Foreskin keratinocyte (primary cell): ENCODE measurements at places on chromosomes 16 and 17.
A peak's percentile ranks its signal among the peaks of the same experiment; 100 is the strongest.

- DNase-seq = no peak
These were observed 653.8 kb downstream of the CDH8 start for GRCh38 chr16:61382435-61382834.

DNA sequence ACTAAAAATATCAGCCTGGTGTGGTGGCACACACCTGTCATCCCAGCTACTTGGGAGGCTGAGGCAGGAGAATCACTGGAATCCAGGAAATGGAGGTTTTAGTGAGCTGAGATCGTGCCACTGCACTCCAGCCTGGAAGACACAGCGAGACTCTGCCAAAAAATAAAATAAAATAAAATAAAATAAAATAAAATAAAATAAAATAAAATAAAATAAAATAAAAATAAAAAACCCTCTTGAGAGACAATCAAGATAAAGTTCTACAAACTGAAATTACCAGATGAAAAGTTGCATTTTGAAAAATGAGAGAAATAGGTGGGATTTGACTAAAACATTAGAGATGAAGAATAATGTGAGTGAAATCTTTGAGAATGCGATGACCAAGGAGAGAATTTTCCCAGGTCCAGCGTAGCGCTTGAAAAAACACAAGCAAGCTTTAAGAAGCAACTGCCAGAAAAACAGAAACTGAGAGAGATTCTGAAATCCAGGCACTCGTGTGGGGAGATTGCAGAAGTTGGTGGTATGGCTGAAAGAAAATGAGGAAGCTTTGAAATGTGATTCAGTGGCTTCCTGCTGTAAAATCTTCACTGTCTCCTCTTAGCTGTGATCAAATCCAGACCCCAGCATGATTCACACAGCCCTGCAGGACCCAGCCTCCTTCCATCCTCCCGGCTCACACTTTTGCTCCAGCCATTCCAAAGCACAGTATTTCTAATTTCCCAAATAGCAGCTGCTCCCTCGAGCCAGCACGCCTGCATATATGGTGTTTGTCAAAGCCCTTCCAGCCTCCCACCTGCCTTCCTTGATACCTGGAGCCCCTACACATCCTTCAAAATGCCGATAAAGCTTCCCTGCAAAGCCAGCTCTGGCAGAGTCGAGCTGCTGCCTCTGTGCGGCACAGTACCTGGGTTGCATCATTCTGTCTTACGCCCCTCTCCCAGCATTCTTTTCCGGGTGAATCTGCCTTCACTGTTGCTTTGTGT lies 8.2 kb upstream of the CD300E start:
- no peak for DNase-seq

DNA sequence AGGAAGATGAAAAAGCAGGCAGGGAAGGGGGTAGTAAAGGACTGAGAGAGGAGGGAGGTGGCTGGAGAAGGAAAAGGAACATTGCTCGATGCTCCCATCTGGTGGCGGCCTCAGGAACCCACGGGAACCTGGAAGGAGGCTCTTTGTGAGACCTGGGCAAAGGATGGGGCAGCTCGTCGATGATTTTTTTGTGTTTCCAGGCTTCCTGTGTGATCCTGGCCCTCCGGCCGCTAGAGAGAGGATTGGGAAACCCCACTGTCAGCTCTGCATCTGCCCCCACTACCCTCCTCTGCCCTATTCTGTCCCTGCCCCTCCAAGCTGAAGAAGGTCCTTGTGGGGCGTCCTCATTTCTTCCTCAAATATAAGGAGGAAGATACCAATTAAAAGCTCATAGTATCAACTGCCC lies 6.6 kb downstream of the WFIKKN2 start:
- DNase-seq = no peak

DNA sequence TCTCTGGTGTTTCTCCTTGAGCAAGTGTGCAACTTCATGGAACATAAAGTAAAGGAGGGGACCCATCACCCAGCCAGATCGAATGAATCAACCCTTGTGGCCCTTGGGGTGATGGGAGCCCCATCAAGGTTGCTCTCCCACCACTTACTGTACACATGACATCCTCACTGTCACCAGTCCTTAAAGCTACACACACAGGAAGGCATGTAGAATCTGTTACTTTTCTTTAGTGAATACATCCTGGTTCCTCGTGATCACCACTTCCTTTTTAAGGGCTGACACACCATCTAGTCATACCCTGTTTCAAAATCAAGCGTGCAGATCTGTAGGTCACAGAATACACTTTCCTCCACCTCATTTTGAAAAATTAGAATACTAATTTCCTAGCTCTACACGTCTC lies 22.6 kb upstream of the MPHOSPH6 start:
- DNase-seq = peak; percentile 84

DNA sequence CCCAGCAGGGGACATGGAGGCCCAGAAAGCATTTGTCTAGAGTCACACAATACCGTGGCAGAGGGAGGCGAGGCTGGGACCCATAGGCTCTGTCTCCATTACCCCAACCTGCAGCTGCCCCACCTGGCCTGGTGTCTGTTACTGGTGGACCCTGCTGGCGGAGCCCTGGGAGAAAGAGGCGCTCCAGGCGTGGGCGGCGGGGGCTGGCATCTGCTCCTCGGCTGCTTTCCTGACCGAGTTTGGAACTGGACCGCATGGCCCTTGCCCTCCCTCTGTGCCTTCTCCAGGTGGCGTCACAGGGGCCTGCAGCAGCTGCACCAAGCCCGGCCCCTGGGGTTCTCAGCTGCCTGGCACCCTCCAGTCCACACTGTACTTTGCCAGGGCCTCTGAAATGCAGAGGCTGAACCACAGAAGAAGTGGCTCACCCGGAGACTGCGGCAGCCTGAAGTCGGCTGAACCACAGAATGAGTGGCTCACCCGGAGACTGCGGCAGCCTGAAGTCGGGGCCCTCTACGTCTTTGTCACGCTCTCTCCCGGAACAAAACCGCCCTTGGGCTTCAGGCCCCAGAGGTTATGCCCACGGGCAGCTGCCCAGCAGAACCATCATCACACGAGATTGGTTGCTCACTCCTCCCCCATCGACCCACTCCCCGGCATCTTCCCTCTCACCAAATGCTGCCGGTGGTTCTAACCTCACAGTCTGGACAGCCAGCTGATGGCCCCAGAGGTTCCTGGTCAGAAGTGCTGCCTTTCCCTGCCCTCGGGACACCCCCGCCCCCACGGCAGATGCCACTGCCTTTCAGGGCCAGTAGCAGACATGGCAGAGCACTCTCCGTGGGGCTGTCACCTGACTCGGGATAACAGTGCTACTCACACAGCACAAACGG lies 20.2 kb downstream of the CBFA2T3 start:
- DNase-seq = no peak

GRCh38 chr17:55413825-55414489 lies 7.7 kb downstream of the MMD start:
- DNase-seq = no peak

DNA sequence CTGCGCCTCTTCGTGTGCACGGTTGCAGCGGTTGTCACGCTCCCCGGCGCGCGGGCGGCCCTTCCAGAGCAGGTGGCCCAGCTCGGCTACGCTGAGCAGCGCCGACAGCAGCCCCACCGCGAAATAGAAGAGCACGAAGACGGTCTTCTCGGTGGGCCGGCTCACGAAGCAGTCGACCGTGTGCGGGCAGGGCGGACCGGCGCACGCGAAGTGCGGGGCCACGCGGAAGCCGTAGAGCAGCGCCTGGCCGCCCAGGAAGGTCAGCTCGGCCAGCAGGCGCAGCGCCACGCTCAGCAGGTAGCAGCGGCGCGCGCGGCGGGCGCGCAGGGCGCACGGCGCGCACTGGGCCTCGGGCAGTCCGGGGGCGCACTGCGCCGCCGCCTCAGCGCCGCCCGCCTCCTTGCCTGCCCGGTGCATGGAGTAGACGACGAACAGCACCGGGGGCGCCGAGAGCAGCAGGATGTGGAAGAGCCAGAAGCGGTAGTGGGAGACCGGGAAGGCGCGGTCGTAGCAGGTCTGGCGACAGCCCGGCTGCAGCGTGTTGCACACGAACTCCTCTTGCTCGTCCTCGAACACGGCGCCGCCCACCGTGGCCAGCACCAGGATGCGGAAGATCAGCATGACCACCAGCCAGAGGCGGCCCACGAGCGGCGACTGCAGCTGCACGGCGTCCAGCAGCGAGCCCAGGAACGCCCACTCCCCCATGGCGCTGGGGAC lies 1.3 kb downstream of the GJD3 start:
- no peak for DNase-seq

- DNase-seq = no peak
These were observed 216.3 kb downstream of the SPECC1 start for GRCh38 chr17:20225162-20226115.

- no peak for DNase-seq
These were observed at the start of gene ADAD2 for GRCh38 chr16:84190731-84191388. TSS of gene ADAD2 (plus strand) at chr16:84191157. CDS start at chr16:84191231, 74 bp downstream.

DNA sequence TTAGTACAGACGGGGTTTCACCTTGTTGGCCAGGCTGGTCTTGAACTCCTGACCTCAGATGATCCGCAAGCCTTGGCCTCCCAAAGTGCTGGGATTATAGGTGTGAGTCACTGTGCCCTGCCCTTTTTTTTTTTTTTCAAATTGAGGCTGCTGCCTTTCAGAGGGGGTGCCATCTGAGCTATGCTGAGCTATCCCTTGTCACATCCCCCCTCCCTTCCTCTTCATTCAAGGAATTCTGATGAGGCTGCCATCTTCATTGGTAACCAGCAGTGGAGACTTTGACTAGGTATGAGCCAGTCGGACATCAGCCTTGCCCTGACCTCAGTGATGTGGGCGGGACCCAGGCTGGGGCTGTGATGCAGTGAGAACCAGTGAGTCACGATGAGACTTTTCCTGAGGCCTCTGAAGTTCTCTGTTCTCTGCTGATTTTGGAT lies 24.4 kb upstream of the GPT2 start:
- peak; percentile 87 for DNase-seq

GRCh38 chr17:7435676-7436555 lies 681 bp downstream of the TMEM102 start:
- DNase-seq = no peak

- peak; percentile 43 for DNase-seq
These were observed 43.3 kb downstream of the BCAS3 start for GRCh38 chr17:60720763-60721531.

DNA sequence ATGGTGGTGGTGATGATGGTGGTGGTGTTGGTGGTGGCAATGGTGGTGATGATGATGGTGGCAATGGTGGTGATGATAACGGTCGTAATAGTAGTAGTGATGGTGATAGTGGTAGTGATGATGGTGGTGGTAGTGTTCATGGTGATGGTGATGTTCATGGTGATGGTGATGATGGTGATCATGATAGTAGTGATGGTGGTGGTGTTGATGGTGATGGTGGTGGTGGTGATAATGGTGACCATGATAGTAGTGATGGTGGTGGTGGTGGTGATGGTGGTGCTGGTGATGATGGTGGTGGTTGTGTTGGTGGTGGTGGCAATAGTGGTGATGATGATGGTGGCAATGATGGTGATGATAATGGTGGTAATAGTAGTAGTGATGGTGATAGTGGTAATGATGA lies 68.0 kb downstream of the SOX9 start:
- no peak for DNase-seq

DNA sequence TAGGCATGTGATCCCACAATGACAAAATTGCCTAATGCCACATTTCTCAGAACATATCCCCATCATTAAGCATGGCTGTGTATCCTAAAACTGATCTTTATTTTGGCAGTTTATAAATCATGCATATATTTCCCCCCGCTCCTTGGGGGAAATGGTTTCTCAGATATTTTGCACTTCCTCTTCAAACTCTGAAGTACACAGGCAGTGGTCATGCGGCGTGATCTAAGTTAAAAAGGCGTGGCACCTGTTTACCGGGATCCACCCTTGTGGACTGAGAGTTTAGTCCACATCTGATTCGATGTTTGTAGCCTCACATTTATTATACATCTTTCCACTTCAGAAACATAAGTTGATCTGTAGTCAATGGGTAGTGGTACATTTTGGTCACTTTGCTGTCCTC lies 51.4 kb downstream of the USP10 start:
- DNase-seq = no peak

GRCh38 chr17:12567077-12568053 lies 98.3 kb upstream of the MYOCD start:
- DNase-seq = no peak

GRCh38 chr17:49085565-49086315 lies 46.8 kb upstream of the B4GALNT2 start:
- DNase-seq = no peak

DNA sequence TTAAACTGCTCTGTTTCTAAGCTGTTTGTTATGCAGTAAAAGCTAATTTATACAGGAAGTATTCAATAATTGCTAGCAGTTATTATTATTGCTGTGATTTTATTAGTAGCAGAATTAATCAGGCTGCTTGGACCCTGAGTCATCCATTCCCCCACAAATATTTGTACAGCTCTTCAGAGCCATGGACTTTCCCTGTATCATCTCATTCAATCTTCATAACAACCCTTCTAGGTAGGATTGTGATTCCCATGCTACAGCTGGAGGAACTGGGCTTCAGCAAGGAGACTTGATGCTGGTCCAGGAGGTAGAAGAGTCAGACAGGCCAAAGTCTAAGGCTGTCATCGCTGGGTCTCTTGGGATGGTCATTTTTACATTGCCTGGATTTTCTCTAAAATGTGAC lies 208.3 kb downstream of the C16orf95 start:
- peak; percentile 11 for DNase-seq

- peak; percentile 41 for DNase-seq
These were observed 581 bp downstream of the PRKCA start for GRCh38 chr17:66302761-66303626.

DNA sequence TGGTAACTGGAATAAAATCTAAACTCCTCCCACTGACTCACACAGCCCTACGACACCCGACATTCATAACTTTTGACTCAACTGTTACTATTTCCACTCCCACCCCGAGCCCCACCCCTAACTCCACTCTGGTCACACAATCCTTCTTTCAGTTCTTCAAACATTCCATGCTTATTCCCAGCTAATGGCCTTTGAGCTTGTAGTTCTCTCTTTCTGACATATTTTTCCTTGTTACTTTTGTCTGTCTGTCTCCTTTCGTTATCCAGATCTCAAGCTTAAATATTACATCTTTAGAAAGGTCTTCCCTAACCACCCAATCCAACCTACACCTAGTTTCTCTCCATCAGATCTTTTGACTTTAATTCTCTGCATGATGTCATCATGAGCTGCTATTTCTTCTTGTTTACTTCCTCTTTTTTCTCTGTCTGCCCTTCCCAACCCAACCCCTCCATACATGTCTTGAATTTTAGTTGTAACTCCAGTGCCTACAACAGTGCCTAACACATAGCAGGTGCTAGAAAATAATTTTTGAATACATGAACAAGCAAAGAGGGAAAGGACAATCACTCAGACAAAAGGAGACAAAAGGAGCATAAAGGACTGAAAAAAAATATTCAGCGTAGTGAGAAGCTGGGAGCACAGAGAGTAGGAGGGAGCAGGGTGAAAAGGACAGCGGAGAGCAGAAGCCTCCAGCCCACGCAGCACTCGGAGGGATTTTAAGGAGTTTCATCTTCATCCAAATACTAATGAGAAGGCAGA lies 65.2 kb upstream of the SMIM36 start:
- peak; percentile 62 for DNase-seq

GRCh38 chr17:2090804-2091534 lies 36.1 kb downstream of the HIC1 start:
- DNase-seq = peak; percentile 59

GRCh38 chr17:72125226-72125651 lies 4.4 kb downstream of the SOX9 start:
- DNase-seq = no peak

- no peak for DNase-seq
These were observed 187.0 kb upstream of the CACNG3 start for GRCh38 chr16:24069036-24069590.
